Naive thymus-derived CD8-positive, alpha-beta T cell (primary cell): ENCODE measurements at places on chromosomes 7 and 10. TPM values are rescaled to one million over a fixed set of nuclear protein-coding genes. Genes with fewer than 3 reads are reported as not detected.

DNA sequence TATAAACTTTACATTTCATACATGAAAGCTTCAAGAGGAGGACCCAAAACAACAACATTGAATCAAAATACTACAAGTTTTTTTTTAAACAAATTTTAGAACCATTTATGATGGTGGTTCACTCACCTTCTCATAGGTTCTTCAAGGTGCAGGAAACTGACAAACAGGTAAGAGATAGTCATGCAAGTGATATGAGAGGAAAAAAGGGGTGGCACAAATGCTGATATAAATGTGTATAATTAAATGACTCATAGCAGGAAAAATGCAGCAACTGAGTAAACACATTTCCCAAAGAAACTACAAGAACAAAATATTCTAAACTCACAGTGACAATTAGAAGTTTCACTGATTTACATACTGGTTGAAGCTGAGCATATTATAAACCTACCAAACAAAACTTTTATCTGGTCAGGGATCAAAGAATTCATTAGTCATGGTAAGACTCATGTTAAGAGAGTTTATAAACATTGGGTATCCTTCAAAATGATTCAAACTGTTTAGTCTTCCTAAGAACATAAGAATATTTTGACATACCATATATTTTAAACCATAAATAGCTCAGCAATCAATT lies 14.1 kb downstream of the ZWINT start:
- no peak for DNase-seq

- DNase-seq, result no peak
Observed at GRCh38 chr10:4208499-4208898, 423.5 kb upstream of the KLF6 start.

- DNase-seq, result no peak
Observed at GRCh38 chr10:9608602-9609001, 1409.1 kb upstream of the CELF2 start.

GRCh38 chr10:124315591-124316270 lies 103.0 kb downstream of the OAT start:
- no peak for DNase-seq

DNA sequence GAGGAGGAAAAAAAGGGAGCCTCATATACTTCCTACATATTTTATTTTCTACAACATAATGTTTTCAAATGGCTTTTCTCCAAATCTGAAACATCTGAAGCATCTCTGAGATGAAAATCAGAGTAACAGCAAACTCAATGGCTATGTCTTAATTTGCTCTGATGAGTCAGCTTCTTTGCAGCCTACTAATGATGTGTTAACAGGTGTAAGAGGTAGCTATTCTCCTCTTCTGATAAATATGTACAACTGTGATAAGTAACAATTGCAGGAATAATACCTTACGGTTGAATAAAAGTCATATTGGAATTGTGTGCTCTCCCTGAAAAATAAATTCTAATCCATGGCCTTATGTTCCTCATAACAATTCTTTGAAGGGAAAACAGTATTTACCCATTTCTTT lies 45.2 kb downstream of the GNAT3 start:
- no peak for DNase-seq

- DNase-seq, result no peak
Observed at GRCh38 chr10:124150807-124151417, 57.5 kb upstream of the CHST15 start.

- no peak for DNase-seq
Observed at GRCh38 chr7:33904681-33905388, 504 bp upstream of the BMPER start.

DNA sequence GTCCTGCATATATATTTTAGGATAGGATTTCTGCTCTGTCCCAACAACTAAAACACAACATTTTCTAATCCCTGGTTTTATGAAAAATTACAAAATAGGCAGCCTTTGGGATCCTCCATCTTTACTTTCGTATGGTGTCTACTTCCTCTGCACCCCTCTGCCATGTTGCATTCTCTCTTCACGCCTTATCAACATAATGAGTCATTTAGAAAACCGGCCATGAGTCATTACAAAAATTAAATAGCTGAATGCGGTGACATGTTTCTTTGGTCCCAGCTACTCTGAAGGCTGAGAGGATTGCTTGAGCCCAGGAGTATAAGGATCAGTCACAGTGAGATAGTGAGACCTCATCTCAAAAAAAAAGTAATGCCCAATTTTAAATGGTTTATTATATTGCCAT lies 148.1 kb upstream of the CELF2 start:
- DNase-seq, result no peak

DNA sequence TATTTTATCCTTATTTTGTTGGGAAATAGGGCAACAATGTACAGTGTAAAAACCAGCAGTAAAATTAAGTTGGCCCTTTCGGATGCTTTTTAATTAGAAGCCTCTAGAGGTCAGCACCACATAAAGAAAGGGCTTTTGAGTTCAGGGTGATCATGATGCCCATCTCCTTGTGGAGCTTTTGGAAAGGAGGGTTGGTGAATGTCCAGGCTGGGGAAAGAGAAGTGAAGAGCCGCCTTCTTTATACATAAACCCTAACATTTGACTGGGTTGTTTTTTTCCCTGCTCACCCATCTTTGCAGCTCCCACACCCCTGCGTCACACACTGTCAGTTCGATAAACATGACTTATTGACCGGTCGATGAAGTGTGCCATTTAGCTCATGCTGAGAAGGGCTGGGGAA lies 29.8 kb downstream of the MTURN start:
- no peak for DNase-seq

GRCh38 chr7:64630496-64630895 lies 35.4 kb upstream of the ZNF107 start:
- DNase-seq, result no peak

DNA sequence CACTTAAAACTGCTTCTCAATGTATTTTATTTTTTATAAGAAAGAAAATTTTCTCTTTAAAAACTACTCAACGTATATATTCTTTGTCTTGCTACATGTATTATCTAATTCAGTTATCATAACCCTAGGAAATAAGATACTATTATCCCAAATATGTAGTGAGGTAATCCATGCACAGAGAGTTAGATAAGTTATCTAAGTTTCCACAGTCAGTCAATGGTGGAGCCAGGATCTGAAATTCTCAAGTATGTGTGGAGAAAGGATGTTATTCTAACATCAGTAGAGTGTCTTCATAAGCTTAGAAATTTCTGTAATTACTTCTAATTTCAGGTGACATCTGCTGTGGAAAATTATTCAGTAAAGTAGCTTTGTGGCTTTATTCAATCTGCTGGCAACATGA lies 239.9 kb downstream of the CSTF2T start:
- DNase-seq, result no peak

GRCh38 chr7:157523371-157523765 lies 186.6 kb downstream of the DNAJB6 start:
- no peak for DNase-seq

GRCh38 chr10:8056871-8057331 lies 2.4 kb downstream of the GATA3 start:
- DNase-seq, result peak; percentile 64

- DNase-seq, result no peak
Observed at GRCh38 chr10:24661376-24661775, 62.3 kb downstream of the ARHGAP21 start.

Gene POLR3A
- 17.9 TPM for total RNA-seq

Gene TFEC
- total RNA-seq, result 0.96 TPM

Gene SFTPA2
- total RNA-seq, result not detected

Gene TRIM8
- 61.4 TPM for total RNA-seq

Gene ANKRD61
- not detected for total RNA-seq

Gene SSMEM1
- total RNA-seq, result not detected

Gene MYL7
- total RNA-seq, result not detected
